Inflammatory macrophage treated with lipopolysaccharide for 4 hours (primary cell): ENCODE measurements at places on chromosomes 7 and 10.

DNA sequence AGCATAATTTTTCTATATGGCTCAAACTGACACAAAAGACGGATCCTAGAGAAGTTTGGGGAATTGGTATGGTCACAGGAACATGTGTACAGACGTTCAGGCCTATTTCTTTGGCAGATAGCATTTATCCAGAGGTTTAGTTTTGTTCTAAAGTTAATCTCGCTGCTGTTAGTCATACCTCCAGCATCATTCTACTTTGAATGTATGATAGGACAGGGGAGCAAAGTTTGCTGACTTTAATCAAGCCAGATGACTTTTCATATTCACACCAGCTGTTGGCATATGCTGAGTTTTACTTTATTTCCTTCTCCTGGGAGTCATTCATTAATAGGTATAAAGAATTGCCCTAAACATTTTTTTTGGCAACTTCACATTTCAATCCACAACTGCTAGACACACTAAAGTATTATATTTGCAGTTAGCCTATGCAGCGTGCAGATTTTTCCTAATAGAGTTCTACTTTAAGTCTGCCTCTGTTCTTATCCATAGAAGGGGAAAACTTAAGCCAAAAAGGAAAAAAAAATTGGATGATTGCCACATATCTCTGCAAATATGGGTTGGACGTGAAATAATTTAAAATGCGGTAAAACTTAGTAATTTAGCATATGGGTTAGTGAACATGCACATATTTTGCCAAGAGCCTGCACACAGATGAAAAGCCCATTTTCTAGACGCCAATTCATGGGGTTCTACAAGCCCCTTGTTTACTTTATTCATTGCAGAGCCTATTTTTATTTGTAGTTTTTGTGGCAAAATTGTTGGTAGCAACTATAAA, 213.1 kb downstream of the C7orf25 start:
- DNase-seq, result no peak

DNA sequence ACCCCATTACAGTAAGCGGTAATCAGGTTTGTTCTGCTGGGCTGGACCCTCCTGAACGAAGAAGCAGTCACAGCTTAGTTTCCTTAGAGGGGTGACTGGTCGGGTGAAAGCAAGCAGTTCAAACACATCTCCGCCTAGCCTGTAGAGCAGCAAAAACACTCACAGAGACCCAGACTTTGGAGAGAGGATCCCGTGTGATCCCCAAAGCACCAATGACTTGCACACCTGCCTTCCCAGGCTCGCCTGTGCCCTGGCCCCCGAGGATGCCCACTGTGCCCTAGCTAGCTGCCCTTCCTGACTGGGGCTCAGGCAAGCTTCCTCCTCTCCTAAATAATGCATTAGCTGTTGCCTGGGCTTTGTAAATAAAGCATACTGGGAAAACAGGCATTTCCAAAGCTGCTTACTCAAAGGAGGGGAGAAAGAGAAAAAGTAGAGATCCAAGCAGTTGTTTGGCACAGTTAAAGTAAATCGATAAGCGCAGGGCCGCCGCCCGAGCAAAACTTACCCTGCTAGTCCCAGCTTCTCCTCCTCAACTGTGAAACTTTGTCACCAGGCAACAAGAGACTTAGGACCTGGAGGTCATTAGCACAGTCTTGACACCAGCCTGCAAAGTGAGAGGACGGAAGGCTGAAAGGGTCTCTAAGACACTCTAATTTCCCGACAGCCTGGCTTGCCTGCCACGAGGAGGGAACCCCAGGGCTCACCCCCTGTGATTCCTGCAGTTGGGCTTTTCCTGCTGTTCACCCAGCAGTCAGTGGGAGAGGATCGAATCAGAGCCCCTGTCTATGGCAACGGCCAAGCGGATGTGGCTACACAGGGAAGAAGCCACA, 4.8 kb downstream of the LRRC18 start:
- DNase-seq, result no peak

DNA sequence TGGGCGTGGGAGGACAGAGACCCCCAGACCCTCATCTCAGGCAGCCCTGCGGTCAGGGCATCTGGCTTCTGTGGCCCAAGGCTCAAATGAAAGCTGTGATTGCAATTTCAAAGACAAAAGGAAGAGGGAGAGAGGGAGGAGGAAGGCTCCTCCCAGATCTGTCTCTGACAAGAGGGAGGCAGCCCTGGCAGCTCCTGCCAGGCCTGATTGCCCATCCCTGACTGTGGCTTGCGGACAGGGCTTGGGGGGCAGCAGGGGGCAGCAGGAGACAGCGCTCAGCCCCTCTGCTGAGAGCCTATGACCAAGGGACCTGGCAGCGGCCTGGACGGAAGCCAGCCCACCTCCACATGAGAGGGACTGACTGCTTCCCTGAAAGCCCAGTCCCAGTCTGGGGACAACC, 91.8 kb downstream of the PTPRN2 start:
- no peak for DNase-seq

DNA sequence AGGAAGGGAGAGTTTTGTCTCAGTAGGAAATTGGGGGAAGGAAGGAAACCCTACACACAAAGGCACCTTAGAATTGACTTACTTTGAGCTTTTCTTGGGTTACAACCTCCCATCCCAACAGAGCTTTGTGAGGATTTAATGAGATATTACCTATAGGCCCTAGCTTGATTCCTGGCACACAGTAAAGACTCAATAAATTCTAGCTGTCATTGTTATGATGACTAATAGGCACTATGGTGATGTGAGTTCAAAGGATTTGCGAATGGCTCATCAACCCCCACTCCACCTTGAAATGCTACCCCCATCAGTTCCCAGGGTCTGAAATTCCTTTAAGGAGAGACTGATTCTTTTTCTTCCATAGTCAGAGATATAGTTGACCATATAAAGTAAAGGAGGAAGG, 67.9 kb upstream of the SMNDC1 start:
- DNase-seq, result no peak

GRCh38 chr7:139899328-139899955, 70.4 kb downstream of the TBXAS1 start:
- DNase-seq, result no peak

GRCh38 chr10:91771907-91772306, 26.3 kb upstream of the TNKS2 start:
- DNase-seq, result no peak

- DNase-seq, result no peak
Measured at GRCh38 chr7:2157473-2158279, 75.1 kb downstream of the MAD1L1 start.

GRCh38 chr10:63204667-63205391, 71.7 kb downstream of the NRBF2 start:
- peak; percentile 74 for DNase-seq
